ENCODE measurements at places on chromosomes 3 and 15.
A peak's percentile ranks its signal among the peaks of the same experiment; 100 is the strongest.

DNA sequence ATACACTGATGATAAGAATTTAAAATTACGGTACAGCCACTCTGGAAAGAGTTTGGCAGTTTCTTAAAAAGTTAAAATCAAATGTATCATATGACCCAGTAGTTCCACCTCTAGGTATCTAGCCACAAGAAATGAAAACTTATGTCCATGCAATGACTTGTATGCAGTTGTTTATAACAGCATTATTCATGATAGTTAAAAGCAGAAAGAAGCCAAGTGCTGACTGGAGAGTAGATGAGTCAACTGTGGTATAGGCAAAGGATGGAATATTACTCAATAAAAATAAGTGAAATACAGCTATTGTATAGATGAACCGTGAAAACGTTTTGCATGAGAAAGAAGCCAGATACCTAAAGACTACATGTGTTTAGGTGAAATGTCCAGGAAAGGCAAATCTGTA lies 14.8 kb downstream of the GPR87 start:
- no peak for DNase-seq

DNA sequence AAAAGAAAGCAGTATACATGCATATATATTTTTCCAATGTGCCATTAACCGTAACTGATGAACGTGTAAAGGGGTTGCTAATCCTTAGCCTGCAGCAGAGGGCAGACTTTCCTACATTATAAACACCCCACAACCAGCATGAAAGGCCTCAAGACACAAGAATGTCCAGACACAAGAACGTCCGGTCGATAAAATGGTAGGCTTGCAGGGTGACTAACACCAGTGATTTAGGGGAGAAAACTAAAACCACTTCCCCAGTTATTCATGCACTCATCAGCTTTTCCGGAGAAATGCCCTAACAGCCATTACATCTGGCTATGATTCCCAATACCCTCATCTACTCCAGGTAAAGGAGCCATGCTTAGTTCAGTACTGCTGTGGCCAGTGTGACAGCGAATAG lies 57.4 kb downstream of the LRTM1 start:
- DNase-seq, result no peak

- peak; percentile 14 for DNase-seq
Measured at GRCh38 chr3:126947429-126947828, 35.5 kb upstream of the PLXNA1 start.

DNA sequence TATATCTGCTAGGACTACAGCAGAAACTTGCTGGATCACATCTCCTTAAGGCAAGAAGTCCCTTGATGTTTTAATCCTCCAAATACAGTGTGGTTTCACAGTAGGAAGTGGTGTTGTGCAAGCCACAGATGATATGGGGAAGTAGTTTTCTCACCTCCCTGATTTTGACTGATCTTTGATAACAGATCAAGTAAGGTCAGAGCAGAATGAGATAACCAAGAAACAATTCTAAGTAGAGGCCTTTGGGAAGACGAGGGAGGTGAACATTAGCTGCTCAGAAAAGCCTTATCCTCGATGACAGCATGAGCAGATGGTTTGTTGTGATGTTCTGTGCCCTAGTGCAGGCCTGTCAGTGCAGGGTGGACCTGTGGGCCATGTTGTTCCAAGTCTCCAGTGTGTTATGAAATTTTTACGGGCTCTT lies 61.3 kb downstream of the RIOX2 start:
- DNase-seq, result peak; percentile 62

- no peak for DNase-seq
Measured at GRCh38 chr3:35383719-35384555, 255.4 kb upstream of the ARPP21 start.

GRCh38 chr3:119891944-119892721 lies 110.2 kb downstream of the NR1I2 start:
- peak; percentile 58 for DNase-seq

DNA sequence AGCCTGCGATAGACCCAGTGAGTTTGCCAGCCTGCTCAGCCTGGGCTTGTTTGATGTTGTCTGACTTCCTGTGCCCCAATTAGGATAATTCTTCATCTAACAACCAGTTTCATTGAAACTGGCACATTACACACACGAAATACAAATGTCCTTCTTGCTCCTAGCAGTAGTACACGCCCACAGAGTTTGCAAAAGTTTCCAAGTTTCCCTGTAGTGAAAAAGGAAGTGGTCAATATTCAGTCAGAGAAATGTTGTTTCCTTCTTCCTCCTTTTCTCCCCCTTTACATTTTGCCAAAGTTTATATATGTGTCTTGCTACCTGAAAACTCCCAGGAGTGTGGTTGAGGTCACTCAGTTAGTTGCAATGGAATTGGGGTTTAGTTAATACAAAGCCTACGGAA lies 58.4 kb upstream of the LRTM1 start:
- peak; percentile 92 for DNase-seq

GRCh38 chr15:79185199-79185598 lies 94.6 kb upstream of the RASGRF1 start:
- no peak for DNase-seq
